ENCODE measurements at places on chromosomes 5 and 9. TPM values are rescaled to one million over a fixed set of nuclear protein-coding genes. Genes with fewer than 3 reads are reported as not detected.

DNA sequence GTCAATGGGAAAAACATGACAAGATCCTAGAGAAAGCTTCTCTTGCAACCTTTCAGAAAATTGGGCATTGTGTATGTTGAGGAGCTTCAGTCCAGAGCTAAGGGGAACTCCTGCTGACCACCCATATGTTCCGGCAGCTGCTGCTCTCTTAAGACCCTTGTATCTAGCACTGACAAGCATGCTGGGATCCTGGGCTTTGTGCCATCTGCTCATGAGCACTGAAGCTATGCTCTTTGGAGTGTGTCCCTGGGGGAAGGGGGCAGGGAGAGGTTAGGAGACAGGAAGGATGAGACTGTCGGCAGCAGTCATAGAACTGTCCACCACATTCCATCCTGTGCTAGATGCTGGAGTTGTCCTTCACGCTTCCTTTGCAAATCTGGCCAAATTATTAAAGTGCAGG is 109.3 kb downstream of the JAKMIP2 start:
- H3K27ac ChIP-seq, result no peak overlapping the region
- H3K4me1 ChIP-seq, result peaks cover 3% of the 10 kb centered on the region
- peak; percentile 83 for DNase-seq
- peaks cover 5% of the 10 kb centered on the region for H3K36me3 ChIP-seq
- H3K27me3 ChIP-seq, result no peaks in the 10 kb centered on the region
- H3K4me3 ChIP-seq, result no peak overlapping the region

- peaks cover 16% of the 10 kb centered on the region for H3K4me1 ChIP-seq
- peaks cover 15% of the 10 kb centered on the region for H3K36me3 ChIP-seq
- no peak overlapping the region for H3K27ac ChIP-seq
- no peak overlapping the region for H3K4me3 ChIP-seq
Observed at GRCh38 chr9:36935768-36936497, 98.1 kb downstream of the PAX5 start.

DNA sequence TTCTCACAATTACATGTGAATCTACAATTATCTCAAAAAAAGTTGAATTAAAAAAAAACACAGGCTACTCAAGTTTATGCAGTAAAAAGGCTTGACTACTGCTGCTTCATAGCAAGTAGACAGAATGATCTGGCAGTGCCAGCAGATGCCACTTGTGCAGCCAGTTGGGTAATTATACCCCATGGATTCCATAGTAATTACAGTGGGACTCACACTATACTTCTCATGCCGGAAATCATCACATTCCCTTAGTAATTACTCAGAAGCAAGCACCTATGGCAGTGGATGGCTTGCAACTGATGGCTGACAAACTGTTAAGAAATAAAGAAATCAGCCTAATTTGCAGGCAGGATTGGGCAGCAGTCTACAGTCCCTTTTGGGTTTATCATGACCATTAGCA is 463.2 kb upstream of the KLF4 start:
- H3K27ac ChIP-seq, result no peak overlapping the region
- H3K36me3 ChIP-seq, result peaks cover 4% of the 10 kb centered on the region
- H3K4me1 ChIP-seq, result no peaks in the 10 kb centered on the region

GRCh38 chr5:171966270-171966669 is 40.2 kb downstream of the FBXW11 start:
- no peak overlapping the region for H3K27ac ChIP-seq
- H3K27me3 ChIP-seq, result no peaks in the 10 kb centered on the region
- no peaks in the 10 kb centered on the region for H3K36me3 ChIP-seq
- H3K4me1 ChIP-seq, result peaks cover 10% of the 10 kb centered on the region
- no peak overlapping the region for H3K4me3 ChIP-seq

Gene ANKRD31
- total RNA-seq, result 0.42 TPM

DNA sequence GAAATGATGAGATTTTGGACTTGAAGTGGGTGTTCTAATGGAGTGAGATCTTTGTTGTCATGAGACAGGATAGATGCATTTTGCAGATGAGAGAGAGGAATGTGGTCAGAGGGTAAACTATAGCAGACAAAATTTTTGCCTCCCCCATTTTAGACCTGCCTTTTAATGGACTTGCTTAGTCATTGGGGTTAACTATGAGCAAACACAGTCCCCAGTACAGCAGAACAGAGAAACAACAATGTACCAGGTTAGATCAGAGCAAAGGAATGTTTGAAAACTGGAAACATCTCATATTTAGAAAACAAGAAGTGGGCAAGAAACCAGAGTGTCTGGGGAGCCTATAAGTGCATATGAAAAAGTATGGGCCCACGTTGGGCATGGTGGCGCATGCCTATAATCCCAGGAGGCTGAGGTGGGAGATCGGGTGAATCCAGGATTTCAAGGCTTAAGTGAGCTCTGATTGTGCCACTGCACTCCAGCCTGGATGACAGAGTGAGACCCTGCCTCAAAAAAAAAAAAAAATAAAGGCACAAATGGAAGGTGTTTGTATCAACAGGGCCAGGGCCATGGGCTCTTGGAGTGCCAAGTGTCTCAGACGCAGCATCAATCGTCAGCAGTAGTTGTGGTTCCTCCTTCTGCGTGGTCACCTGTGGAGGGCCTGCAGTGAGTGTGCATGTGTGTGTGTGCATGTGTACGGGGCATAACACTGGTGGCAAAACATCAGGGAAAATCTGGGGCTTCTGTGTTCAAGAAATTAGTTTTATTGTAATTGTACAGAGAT is 214.4 kb upstream of the S1PR3 start:
- H3K27ac ChIP-seq, result no peak overlapping the region
- no peaks in the 10 kb centered on the region for H3K27me3 ChIP-seq
- DNase-seq, result no peak
- peaks cover 11% of the 10 kb centered on the region for H3K4me1 ChIP-seq

GRCh38 chr5:154455585-154455984 is 9.8 kb downstream of the SAP30L start:
- no peak overlapping the region for H3K4me3 ChIP-seq
- H3K27ac ChIP-seq, result no peak overlapping the region
- no peaks in the 10 kb centered on the region for H3K4me1 ChIP-seq
- H3K27me3 ChIP-seq, result no peaks in the 10 kb centered on the region

GRCh38 chr5:166625210-166625865 is 1666.1 kb upstream of the WWC1 start:
- H3K27ac ChIP-seq, result no peak overlapping the region
- DNase-seq, result no peak
- no peaks in the 10 kb centered on the region for H3K27me3 ChIP-seq
- H3K36me3 ChIP-seq, result no peaks in the 10 kb centered on the region
- no peaks in the 10 kb centered on the region for H3K4me1 ChIP-seq

GRCh38 chr5:57193757-57194413 is 20.0 kb downstream of the GPBP1 start:
- H3K27ac ChIP-seq, result no peak overlapping the region
- no peaks in the 10 kb centered on the region for H3K36me3 ChIP-seq
- no peak for DNase-seq
- H3K27me3 ChIP-seq, result no peaks in the 10 kb centered on the region
- H3K4me1 ChIP-seq, result no peaks in the 10 kb centered on the region
